ENCODE measurements at places on chromosomes 16 and 17. TPM values are rescaled to one million over a fixed set of nuclear protein-coding genes. Genes with fewer than 3 reads are reported as not detected.

DNA sequence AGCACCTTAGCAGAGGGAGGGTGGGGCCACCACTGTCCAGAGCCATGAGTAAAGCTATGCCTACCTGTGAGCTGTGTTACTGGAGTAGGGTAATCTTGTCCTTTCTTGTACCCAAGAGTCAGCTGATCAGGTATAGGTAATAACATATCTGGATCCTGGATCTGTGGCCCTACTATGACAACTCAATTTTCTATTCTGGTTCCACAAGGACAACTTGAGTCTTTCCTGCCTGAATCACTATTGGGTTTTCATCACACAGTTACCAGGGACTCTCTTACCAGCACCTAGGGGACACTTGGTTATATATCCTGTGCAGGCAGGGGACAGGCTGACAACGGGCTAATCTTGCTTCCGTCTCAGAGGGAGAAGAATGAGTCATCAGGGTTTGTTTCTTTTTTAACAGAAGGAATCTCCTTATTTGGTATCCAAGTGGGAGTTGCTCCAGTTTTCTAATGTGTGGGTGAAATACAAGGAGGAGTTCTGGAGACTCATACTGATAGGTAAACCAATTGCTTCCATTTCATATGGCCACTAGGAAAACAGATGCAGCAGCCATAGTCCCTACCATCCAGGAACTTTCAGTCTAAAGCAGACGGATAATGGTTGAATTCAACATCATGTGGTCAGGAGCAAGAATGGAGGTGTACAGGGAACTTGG, 6.8 kb downstream of the ZNF267 start:
- no peaks in the 10 kb centered on the region for H3K27me3 ChIP-seq
- H3K27ac ChIP-seq = peak overlapping the region; percentile 41
- peaks cover 23% of the 10 kb centered on the region for H3K4me1 ChIP-seq
- no peaks in the 10 kb centered on the region for H3K36me3 ChIP-seq
- H3K4me3 ChIP-seq = no peak overlapping the region

DNA sequence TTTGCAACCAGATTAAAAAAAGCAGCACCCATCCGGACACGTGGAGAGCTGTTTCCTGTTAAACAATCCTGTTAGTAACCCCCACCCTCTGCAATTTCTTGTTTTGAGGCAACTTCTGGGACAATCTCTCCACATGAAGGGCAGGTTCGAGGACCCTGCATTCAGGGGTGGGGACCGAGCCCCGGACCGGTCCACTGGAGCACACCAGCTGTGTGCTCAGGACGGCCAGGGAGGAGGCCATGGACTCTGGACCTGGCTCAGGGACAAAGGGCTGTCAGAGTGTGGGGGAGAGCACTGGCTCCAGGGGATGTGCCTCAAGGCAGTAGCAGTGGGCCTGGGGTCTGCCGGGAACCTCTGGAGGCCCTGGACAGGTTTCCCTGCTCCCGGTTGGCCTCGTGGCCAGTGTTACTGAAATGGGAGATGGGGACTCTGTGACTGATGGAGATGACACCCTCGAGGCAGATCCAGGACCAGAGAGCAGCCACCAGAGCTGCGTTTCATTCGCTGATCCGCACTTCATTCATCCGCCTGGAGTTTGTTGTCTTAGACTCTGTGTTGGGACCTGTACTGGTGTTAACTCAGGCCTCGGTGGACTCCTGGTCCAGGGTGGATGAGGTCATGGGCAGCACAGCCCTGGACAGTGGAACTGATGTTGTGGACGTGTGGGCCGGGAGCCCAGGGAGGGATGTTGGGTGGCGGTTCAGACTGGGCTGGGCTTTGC, 2.9 kb upstream of the CPNE7 start:
- no peak overlapping the region for H3K27ac ChIP-seq
- H3K27me3 ChIP-seq = peaks cover 79% of the 10 kb centered on the region
- no peak for DNase-seq
- no peaks in the 10 kb centered on the region for H3K36me3 ChIP-seq
- peaks cover 29% of the 10 kb centered on the region for H3K4me1 ChIP-seq

DNA sequence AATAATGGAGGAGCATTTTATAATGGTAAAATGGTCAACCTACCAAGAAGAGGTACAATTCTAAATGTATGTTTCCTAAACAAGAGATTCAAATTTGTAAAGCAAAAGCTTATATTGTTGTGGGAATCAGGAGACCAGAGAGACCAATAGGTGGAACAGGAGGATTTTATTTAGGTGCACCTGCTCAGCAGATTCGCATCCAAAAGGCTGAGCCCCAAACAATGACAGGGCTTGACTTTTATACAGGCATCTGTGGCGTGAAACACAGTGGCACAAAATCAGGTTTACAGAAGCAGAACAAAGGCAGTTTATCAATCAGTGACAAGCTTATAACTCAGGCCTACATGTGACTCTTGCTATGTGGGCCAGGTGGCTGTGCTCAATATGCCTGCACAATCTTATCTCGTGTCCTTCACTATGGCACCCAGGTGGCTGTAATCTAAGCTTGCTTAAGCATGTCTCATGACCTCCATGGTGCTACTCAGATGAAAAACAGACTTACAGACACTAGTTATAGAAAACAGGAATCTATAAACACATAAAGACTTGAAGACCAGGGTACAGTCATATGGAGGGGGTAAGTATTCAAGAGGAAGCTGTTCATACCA, 780.2 kb upstream of the CA10 start:
- H3K36me3 ChIP-seq = no peaks in the 10 kb centered on the region
- no peak for DNase-seq
- no peaks in the 10 kb centered on the region for H3K27me3 ChIP-seq
- no peaks in the 10 kb centered on the region for H3K4me1 ChIP-seq
- H3K27ac ChIP-seq = no peak overlapping the region
- H3K4me3 ChIP-seq = no peak overlapping the region

DNA sequence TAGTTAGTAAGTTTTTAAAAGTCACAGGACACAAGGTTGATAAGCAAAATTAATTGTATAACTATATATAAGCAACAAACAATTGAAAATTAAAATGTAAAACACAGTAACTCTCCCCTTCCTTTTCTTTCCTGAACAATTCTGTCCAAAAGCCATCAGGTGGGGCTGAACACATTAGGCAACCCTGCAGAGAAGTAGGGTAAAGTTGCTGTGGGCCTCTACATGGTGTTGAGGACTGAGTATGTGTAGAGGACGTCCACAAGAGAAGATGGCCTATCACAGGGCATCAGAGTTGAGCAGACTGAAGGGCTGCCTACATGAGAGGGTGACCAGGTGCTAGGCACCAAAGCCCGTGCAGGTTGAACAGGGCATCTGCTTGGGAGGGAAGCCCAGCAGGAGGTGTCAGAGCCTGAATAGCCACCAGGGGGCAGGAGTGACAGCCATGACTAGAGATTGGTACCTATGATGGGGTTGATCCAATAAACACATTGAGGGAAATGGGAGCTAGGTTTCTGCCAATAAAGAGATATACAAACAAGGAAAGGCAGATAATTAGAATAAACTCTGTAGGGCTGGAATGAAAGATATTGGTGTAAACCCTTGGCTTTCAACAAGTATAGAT, 415.1 kb downstream of the NPIPA8 start:
- no peaks in the 10 kb centered on the region for H3K4me1 ChIP-seq
- no peaks in the 10 kb centered on the region for H3K36me3 ChIP-seq
- H3K4me3 ChIP-seq = no peak overlapping the region
- no peak overlapping the region for H3K27ac ChIP-seq
- H3K27me3 ChIP-seq = no peaks in the 10 kb centered on the region

GRCh38 chr16:13245713-13246377, 344.4 kb downstream of the SHISA9 start:
- H3K27ac ChIP-seq = no peak overlapping the region
- H3K4me3 ChIP-seq = no peak overlapping the region
- H3K36me3 ChIP-seq = no peaks in the 10 kb centered on the region
- no peak for DNase-seq
- no peaks in the 10 kb centered on the region for H3K4me1 ChIP-seq

The RAPGEFL1 gene
- 411 TPM for total RNA-seq

The CD300LF gene
- total RNA-seq = 37.8 TPM

- H3K27ac ChIP-seq = no peak overlapping the region
- H3K36me3 ChIP-seq = no peaks in the 10 kb centered on the region
- no peak overlapping the region for H3K4me3 ChIP-seq
- H3K27me3 ChIP-seq = no peaks in the 10 kb centered on the region
- no peaks in the 10 kb centered on the region for H3K4me1 ChIP-seq
These were observed 175.3 kb downstream of the UTP18 start for GRCh38 chr17:51435641-51436091.

The ASPHD1 gene
- not detected for total RNA-seq

GRCh38 chr16:74729783-74730683, 29.4 kb upstream of the MLKL start:
- peak; percentile 73 for DNase-seq
- peaks cover 33% of the 10 kb centered on the region for H3K4me1 ChIP-seq
- H3K27me3 ChIP-seq = no peaks in the 10 kb centered on the region
- peak overlapping the region; percentile 85 for H3K27ac ChIP-seq

The ORAI3 gene
- total RNA-seq = 34.8 TPM

The GOSR1 gene
- 27.3 TPM for total RNA-seq

Data from transverse colon (tissue), 4 donors.